Tongue (tissue), 3 donors: ENCODE measurements at places on chromosomes 5 and 9. TPM values are rescaled to one million over a fixed set of nuclear protein-coding genes. Genes with fewer than 3 reads are reported as not detected.

The ANGPTL2 gene
- total RNA-seq = 78.1 TPM

The SHC3 gene
- total RNA-seq = 1.1 TPM

The TRPM3 gene
- total RNA-seq = 0.72 TPM

The CARTPT gene
- total RNA-seq = not detected

DNA sequence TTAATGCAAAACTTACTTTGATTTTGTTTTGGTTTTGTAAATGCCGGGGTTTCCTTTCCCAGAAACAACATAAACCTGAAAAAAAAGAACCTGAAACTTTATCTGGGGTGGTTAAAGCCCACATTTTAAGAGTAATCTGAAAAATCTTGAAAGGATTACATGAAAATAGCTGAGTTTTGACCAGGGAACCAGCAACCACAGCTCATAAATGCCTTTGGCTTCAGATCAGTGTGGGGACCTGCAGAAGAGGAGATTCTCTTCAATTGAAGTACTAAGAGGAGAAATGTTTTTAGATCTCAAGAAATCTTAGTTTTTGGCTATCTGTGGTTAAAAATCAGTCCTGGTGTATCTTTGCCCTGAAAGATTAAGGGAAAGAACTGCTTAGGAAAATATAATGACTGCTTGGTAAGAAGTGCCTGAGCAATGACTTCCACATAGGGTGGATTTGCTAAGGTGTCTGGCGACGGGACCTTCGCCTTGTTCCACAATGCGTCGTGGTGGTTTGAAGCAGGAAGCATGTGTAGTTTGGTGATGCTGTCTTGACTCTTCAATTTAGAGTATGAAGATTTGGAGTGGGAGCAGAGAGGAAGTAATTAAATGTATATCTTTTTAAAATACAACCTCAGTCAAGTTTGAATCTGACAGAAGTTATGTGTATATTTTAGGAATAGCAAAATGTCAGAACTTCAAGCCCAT is 186.5 kb downstream of the MAN2A1 start:
- DNase-seq = no peak

- DNase-seq = peak; percentile 56
Measured at GRCh38 chr5:127650022-127650421, 1.1 kb downstream of the CTXN3 start.

GRCh38 chr9:13131416-13131815 is 148.1 kb downstream of the MPDZ start:
- no peak for DNase-seq

DNA sequence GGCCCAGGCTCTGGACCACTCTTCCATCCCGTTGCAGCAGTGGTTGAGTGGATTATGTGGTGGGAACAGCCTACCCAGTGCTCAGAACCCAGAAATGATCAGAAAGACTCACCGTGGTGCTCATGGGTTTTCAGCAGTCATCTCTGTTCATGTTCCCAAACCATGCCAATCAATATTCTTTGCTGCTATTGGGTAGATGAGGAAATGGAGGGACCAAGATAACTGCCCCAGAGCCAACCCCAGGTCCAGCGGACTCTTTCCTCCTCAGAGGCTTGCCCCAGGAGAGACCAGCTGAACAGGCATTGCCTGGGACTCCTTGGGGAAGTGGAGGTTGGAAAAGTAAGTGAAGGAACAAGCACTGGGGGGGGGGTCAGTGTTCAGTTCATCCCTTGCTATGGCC is 38.1 kb downstream of the ALG2 start:
- DNase-seq = no peak
